ENCODE measurements at places on chromosomes 5 and 9.

DNA sequence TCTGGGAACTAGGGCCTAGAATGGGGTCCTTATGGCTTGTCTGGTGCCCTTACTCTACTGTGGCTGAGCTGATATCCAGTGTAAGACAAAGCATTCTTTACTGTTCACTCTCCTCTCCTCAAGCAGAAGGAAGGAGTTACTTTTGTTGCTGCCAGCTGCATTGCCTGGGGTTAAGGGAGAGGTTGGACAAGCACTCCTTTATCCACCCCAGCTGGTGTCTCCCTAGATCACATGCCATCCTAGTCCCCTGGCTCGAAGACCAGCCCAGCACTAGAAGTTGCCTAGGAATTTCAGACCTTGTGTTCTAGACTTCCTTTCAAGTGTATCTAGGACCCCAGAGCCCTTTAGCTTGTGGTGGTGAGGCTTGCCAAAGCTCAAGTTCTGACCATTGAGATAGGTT, 1051.5 kb upstream of the C9orf72 start:
- DNase-seq = no peak

DNA sequence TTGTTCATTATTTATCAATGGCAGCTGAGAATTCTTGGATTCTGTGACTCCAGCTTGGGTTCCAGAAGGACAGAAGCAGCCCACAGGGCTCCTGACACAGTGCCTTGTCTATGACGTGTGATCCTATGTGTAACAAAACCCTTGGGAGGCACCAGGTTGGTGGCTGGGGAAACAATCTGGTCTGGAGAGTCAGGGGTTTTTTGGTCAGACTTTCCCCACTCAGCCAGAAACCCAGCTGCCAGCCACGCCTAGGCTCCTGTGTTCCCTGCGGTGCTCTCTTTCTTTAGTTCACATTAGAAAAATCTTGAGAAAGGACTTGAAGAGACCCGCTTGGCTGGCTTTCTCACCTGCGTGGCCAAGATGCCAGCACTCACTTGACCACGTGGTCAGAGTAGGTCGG, 15.5 kb upstream of the ZBED3 start:
- no peak for DNase-seq

- DNase-seq = no peak
These were observed 158.0 kb downstream of the DEPDC1B start for GRCh38 chr5:60541980-60542379.

DNA sequence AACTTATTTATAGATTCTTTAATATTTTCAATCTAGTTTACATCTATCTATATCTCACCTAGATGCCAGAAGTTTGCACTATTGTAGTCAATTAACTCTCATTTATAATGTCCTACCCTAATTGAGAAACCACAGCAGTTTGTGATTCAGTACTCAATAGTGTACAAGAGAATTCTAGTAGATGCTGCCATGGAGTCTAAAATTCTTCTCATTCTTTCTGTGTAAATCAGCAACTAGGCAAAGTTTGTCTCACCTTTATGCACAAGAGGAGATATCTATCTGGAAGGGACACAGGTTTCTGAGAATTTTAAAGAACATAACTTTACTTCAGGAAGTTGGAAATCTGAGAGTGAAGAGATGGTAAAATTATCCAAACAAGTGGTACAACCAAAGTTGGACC, 173.0 kb upstream of the FBXL7 start:
- DNase-seq = no peak

DNA sequence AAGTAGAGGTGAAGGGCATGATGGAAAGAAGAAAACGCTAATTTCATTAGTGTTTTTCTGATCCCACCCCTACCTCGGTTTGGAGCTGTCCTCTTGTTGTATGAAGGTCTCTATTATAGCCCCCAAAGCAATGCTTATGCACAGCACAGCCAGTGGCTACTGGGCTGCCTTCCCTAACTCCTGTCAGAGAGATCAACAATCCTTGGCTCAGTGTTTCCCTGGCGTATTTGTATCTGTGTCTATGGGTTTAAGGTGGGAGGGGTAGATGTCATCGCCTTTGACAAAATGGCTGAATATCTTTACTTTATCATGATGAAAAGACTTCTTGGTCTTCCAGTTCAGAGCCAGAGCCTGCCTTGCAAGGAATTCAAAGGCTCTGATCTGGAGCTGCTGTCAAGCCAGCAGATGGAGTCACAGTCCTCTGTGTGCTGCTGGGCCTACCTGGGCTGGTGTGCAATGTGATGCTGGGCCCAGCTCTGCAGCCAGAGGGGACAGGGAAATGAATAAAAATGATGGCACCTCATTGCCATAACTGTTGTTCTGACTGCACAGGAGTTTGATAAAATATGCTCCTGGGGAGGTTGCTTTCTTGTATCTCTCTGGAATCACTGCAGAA, 20.1 kb upstream of the HSPA9 start:
- DNase-seq = no peak

DNA sequence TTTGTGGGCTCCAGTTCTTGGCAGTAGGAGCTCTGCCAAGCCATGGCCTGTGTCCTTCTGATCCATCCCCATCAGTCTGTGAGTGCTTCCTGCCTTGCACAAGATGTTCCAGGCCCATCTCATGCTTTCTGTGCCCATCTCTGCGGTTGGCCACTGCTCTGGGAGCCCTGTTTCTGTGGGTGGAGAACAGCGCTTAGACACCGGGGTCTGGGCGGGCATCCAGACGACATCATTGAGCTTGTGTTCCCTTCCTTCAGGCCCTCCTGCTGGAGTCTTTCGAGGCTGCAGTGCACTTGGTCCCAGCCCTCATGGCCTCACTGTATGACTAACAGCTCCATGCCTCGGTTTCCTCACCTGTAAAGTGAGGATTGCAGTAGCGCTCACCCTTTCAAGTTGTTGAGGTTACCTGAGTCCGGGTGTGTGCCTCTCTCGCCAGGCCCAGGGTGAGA, 14.9 kb upstream of the CARD19 start:
- DNase-seq = no peak

DNA sequence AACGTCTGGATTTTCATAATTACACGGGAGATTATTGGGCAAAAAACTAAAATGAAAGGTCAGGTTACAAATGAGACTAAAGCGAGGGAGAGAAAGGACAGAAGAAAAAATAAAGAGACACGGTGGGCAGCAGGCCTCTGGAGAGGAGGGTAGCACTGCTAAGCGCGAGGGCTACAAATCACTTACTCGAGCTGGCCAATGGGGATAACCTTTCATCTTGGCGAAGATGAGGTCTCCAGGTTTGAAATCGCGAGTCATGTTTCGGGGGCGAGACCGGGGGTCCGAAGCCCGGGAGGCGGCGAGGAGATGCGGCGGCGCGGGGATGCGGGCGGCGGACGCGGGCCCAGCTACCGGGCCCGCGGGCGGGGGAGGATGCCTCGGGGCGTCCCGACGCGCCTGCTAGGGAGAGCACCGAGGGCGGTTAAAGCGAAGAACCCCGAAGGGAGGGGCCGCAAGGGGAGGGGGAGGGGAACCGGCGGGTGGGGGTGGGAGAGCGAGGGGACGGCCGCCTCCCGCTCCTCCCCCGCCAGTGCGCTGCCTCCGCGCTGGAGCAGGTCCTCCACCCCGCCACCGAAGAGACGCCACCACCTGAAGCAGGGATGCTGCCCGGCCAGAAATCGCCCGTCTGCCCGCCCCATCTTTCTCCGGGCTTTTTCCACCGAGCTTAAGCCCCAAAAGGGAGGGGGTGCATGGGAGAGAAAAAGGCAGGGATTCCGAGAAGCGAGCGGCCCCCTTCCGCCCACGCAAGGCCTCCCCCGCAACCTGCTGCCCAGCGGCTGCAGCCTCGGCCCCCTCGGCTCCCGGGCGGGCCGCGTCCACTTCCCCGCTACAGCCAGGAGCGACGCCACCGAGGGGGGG, 610 bp downstream of the PSIP1 start:
- DNase-seq = peak; percentile 73

DNA sequence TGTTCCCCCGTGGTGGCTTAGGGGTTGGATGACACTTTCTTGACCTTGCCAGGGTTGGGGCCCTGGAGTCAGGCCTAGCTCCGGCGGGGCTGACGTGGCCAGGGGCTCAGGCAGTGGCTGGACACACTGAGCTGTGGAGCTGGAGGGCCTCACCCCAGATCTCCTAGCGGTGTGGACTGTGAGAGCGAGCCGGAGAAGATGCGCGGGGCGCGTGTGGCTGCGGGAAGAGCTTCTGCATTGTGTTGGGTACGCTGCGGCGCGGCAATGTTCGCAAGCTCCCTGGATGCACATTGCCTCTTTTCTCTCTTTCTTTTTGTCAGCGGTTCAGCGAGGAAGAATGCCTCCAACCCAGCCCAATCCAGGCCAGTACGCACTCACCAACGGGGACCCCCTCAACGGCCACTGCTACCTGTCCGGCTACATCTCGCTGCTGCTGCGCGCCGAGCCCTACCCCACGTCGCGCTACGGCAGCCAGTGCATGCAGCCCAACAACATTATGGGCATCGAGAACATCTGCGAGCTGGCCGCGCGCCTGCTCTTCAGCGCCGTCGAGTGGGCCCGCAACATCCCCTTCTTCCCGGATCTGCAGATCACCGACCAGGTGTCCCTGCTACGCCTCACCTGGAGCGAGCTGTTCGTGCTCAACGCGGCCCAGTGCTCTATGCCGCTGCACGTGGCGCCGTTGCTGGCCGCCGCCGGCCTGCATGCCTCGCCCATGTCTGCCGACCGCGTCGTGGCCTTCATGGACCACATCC, 4.8 kb downstream of the NR2F1 start:
- no peak for DNase-seq

GRCh38 chr5:30581198-30581935, 612.1 kb upstream of the CDH6 start:
- no peak for DNase-seq

DNA sequence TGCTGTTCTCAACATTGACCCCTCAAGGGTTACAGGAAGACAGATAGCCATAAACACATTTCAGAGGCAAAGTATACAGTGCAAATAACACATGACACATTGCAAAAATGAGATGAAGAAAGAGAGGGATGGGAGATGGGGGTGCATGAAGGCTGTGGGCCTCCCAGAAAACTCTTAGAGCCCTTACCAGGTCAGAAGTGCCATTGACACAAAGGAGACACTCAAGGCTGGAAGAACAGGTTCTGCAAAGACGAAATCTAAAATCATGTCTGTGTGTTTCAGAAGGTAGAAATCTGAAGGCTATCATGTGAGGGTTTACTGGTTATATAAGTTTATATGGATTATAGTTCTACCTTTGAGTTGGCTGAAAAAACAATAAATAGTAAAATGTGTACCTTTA, 318.8 kb downstream of the BNC2 start:
- DNase-seq = no peak

DNA sequence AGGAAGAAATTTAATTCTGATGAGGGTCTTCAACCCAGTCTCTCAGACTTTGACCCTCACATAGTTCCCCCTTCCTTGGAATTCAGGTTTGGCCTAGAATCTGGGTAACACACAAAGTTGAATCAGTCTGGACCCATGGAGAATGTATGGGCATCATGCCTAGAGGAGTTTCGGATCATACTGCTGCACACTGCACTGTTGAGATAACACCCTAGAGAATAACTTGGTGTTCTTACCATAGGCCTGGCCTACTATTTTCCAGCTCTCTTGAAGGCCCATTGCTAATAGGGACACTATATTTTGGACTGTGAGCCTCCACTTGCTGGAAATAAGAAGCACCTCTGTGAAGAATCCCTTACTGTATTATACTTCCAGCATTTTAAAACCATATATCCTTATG, 413.5 kb downstream of the PLK2 start:
- no peak for DNase-seq

DNA sequence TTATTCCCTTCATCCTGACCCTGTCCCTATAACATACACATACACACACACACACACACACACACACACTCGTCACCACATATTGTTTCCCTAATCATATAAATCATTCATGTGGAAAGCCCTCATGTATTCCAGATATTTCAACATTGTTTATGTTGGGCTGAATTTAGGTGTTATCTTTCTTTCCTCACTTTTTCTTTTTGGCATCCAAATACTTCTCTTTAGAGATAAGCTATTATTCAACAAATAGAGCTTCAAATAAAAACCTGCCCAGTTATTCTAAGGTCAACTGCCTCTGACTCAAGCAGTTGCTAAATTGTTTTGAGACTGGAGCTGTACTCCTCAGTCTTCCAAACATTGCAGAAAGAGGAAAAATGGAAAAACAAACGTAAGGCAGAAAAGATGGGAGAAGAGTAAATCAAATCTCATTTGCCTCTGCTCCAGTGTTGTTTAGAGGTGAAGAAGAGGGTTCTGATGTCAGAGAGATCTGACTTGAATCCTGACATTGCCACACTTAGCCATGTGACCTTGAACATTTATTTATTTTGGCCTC, 215.7 kb downstream of the GAS1 start:
- no peak for DNase-seq

- DNase-seq = no peak
These were observed 66.8 kb downstream of the INSYN2B start for GRCh38 chr5:169913479-169913878.

- DNase-seq = no peak
These were observed 49.0 kb upstream of the CKMT2 start for GRCh38 chr5:81183811-81184748.

DNA sequence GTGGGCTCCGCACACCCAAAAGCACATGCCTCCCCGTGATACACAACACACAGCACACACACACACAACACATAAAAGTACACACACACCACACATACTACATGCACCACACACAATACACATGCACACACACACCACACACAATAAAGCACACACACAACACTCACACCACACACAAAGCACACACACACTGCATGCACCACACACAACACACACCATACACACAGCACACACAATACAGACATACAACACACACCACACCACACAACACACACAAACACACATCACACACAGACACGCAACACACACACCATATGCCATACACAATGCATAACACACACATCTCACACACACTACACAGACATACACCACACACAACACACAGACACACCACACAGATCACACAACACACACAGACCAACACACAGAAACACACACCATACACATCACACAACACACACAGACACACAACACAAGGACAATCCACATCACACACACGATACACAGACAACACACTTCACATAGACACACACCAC, 3.4 kb upstream of the CCDC187 start:
- no peak for DNase-seq

- DNase-seq = no peak
These were observed 74.1 kb downstream of the CSF2 start for GRCh38 chr5:132147663-132148062.

- no peak for DNase-seq
These were observed 341.3 kb downstream of the RASEF start for GRCh38 chr9:82721593-82721992.

GRCh38 chr5:143691945-143692290, 120.0 kb upstream of the HMHB1 start:
- DNase-seq = no peak

DNA sequence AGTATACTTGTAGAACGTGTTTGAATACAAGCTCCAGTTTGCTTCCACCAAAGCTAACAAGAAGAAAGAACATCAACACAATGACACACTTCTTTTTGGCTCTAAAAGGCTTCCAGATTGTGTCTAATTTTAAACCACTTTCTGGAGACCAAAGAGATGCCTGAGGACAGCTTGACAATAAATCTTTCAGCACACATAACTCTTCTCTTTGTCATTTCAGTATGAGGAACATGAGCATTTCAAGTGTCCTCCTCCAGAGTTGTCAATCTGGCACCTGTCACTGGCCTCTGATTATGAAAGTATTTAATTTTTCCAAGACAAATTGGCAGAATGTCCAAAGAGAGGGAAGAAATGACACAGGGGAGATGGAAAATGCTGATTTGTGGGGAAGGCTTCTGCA, 79.0 kb upstream of the TLR4 start:
- no peak for DNase-seq

Measured in stimulated activated CD4-positive, alpha-beta T cell treated with anti-CD3 and anti-CD28 coated beads, Interleukin-15, amount 100 ng/mL, for 24 hours (primary cell).